Hematopoietic multipotent progenitor cell treated with erythropoietin and hydrocortisone succinate and interleukin-3 and kit ligand, for 17 days (in vitro differentiated cells): ENCODE measurements at places on chromosomes 12 and 14.

DNA sequence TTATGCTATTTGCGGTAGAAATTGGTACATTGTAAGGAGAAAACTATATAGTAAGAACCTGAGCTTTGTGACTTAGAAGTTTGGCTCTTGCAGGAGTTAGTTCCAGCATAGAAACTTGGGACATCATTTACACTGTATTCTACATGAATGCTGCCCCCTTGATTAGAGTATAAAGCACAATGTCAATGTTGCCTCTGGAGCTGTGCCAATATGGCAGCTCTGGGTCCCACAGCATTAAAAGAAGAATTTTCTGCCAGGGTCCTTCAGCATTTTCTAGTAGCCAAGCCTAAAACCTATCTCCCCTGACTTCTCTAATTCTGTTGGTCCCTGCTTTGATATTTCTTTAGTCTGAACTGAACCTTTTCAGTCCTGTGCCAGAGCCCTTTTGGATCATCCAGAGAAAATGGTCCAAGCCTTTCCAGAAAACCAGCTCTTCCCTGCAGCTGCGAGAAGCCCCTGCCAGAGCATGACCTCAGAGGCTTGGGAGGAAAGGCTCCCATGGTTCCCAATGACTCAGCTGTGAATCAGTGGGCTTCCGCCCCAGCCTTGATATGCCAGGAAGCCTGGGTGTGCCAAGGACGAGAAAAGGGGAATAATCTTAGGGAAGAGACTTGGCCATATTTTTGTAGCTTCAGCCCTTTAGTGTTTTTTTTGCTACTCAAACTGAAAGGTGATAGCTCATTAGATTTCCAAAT is 43.2 kb downstream of the PLEKHG7 start:
- DNase-seq, result no peak

DNA sequence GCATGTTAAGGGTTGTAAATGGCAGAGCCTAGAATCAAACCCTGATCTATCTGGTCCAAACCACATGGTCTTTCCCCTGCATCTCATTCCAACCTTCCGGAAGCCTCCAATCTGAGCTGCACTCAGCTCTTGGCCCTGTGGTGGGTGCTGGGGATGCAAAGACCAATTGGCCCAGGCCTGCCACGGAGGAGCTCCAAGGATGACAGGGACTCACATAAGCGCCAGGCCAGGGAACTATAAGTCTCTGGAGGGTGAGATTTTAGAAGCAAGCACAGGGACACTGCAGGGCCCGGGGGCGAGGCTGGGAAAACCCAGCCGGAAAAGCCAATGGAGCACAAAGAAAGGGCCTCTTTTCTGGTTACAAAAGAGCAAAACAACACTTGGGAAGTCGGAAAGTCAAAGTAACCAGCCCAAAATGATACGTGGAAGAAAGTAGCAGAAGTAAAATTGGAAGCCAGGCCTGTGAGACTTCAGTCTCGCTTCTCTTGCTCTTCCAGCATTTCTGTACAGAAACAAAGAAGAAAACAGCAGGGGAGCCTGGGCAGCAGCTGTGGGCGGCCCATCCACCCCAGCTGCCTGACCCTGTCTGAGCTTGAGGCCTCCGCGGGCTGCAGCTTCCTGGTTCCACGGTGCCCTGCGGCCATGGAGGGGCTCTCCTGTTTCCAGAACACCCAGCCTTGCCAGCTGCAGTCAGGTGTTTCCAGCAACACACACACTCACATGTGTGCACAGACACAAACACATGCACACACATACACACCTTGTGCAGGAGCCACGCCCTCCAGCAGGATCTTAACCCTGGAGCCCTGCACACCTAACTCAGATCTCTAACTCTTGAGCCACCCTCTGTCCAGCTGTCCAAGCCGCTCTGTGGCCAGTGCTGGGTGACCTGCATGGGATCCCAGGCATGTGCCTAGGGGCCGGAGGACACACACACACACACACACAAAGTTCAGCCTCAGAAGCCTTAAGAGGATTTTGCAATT is 178.2 kb downstream of the BCL11B start:
- DNase-seq, result no peak

GRCh38 chr14:31993521-31993951 is 83.6 kb upstream of the ARHGAP5 start:
- DNase-seq, result no peak

DNA sequence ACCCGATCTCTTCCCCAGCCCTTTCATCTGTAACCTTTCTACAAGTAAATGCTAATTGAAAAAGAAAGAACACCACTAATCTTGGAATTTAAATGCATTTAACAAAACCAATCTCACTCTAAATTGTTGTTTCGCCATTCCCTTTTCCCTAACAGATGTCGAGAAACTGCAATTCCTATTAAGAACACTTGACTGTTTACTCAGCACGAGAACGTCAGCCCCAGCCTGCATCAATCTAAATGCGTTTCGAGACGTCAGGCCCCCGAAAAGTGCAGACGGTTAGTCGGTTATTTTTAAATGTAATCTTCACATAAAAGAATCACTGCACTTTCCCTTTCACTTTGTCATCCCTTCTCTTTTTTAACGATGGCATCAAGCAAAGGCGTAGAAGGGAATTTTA is 837.6 kb downstream of the VRK1 start:
- no peak for DNase-seq

GRCh38 chr12:22828066-22828465 is 203.1 kb downstream of the ETNK1 start:
- no peak for DNase-seq

DNA sequence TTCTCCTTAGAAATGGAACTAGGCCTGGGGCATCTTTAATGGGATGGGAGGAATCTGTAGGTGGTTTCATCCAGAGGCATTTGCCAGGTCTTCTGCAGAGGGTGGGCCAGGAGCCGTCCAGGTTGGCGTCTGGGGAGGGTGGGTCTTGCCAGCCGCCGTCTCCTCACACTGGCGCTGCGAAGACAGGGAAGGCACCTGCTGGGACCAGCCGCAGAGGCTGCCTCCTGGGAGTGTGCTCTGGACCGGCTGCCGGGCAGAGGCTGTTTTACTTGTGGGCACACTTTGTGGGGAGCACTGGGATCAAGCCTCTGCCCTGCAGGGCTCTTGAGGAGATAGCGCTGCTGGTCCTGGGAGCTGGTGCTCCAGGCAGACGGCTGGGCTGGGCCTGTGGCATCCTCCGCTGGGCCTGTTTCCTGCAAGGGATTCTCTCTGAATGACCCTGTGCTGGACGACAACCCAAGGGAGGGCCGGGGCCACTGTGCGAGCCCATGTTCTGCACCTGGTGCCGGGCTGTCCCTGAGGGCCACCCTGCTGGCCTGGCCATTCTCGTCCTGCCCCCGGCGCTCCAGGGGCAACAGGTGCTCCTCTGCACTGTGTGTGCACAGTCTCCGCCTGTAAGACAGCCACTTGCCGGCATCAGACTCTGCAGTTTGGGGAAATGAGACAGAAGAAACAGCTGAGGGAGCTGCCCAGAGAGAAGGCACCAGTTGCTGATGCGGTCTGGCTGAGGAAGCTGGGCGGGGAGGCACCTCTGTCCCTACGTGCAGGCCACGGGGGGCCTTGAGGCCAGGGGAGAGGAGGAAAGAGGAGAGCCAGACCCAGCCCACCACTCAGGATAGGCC is 10.0 kb upstream of the TEX22 start:
- DNase-seq, result no peak

DNA sequence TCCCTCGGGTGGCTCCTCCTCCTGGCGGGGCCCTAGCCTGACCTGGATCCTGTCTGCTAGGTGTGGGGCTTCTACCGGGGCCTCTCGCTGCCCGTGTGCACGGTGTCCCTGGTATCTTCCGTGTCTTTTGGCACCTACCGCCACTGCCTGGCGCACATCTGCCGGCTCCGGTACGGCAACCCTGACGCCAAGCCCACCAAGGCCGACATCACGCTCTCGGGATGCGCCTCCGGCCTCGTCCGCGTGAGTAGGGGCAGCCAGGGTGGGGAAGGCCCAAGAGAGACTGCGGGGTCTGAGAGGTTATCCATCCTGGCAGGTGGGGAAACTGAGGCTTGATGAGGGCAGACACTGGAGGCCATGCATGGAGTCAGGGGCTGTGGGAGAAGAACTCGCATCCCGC is 4.0 kb downstream of the SLC25A47 start:
- no peak for DNase-seq

DNA sequence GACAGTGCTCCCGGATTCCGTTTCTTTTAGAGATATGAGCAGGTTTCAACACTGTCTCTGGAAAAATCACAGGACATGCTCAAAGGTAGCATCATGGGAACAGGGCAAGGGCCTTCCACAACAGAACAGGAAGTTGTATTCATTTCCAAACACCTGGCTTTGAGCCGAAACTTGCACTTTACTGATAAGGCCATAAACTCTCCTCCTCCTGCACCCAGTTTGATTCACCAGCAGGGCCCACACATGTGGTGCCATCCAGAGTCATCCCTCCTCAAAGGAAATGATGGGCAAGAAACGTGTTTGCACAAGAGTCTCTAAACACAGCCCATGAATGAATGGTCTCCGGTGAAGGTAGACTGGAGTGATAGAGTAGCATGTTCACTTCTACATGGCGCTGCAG is 268.4 kb upstream of the FKBP4 start:
- DNase-seq, result no peak

DNA sequence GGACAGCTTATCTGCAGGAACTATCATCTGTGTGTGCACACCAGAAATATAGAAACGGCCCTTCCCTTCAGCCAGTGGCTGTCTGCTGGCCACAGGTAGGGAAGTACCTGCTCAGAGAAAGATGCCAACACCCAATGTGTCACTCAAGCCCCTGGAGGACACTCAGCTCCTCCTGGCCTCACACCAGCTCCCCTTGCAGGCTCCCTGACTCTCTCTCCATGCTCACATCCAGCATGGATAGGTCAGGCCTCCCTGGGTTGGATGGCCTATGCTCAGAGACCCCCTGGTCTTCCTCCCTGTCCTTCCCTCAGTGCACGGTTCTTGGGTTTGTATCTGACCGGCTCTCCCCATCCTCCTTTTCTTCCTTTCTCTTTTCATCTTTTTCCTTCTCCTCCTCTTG is 202.1 kb downstream of the BCL11B start:
- DNase-seq, result no peak

- DNase-seq, result no peak
Measured at GRCh38 chr12:130438243-130438620, 100.5 kb downstream of the PIWIL1 start.

- no peak for DNase-seq
Measured at GRCh38 chr14:23195552-23196101, 12.2 kb upstream of the SLC7A8 start.

DNA sequence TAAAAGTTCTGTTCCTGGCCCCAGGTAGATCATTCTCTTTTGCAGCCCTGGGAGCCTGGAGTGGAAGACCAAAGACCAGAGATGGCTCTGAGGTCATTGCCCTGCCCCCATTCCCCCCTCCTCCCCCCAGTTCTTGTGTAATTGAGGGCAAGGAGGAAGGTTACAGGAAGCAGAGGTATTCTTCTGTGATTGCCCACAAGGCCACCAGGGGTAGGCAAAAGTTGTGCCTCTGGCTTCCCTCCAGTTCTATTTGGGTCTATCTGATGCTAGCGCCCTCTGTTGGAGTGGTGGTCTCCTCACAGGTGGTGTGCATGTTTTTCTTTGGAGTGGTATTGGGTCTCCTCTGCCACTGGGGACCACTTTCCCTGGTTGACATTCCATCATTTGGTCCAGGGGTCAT is 41.2 kb upstream of the CRY1 start:
- DNase-seq, result peak; percentile 40

- no peak for DNase-seq
Measured at GRCh38 chr12:71578694-71579258, 84.9 kb downstream of the ZFC3H1 start.

GRCh38 chr12:90090929-90091651 is 382.5 kb upstream of the ATP2B1 start:
- DNase-seq, result peak; percentile 10

GRCh38 chr12:47812797-47813510 is 6.7 kb downstream of the HDAC7 start:
- peak; percentile 13 for DNase-seq

DNA sequence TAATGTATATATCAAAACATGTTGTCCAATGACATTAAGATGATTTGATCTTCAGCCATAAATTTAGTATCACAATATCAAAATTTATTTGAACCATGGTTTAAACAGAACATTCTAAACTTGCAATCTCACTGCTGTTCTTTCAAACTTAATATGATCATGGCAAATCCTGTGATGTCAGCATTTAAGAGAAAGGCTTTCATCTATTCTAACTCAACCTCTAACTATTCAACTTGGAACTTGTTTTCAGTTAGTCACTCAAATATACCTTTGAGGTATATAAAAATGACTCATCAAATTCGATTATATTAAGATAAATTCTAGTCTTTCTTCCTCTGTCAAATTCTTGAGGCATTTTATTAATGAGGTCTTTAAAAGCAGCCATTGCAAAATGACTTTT is 747.0 kb upstream of the FLRT2 start:
- DNase-seq, result no peak

DNA sequence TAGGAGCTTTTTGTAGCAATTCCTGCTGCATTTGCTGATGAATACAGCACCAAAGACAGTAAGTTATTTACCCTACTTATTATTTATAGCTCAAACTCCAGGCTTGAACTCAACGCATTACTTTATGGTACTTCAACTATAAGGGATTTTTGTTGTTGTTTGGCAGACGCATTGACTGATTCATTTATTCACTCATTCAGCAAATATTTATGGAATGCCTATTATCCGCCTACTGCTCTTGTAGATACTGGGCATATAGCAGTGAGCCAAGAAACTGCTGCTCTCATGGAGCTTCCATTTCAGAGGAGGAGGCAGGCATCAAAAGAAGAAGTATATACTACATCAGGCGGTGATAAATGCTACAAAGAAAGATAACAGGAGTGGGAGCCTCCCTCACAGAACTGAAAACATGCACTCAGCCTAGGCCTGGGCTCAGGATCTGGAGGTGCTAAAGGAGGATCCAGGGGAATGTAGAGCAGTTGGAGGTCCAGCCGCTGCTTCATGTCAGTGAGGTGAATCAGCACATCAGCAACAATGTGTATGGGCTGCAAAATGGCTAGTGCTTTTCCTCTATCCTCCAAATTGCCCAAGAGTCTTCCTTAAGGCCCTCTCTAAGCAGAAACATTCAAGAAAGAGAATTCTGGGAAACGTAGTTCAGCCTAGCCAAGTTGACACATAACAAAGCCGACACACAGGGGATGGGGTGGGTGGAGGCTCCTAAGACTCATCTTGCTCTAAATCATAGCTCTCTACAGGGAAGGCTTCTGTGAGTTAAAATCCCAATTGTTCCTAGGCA is 157.5 kb downstream of the NRXN3 start:
- no peak for DNase-seq

DNA sequence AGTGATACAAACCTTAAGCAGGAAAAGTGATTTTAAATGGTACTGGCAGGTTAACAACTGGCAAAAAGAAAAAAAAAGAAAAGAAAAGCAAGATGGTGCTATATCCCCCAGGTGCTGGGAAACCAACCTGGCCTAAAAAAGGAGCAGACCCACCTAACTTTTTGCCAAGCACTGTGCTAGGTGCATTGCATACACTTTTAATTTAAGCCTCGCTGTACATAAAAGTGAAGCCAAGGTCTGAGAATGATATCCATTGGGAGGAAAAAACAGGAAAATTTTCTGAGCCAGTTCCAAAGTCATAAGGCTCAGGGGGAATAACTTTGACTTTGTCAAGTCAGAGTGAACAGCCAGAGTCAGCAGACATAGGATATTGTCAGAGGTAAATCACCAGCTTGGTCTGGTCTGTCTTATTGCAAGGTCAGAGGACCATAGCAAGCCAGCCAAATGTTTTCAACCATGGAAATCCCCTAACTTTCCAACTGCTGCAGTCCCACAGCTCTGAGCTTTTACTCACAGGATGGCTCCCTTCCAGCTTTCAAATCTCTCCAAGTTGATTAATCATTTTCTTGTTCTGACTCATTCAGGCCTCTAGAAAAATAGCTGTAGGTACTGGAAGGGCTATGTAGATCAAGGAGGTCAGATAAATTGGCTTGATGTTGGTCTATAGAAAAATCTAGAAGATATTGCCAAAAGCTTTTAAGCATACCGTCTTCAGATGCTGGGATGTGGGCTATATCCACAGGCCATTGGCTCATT is 412.9 kb downstream of the RAD51B start:
- peak; percentile 34 for DNase-seq
